ENCODE measurements at places on chromosomes 7 and 10. TPM values are rescaled to one million over a fixed set of nuclear protein-coding genes. Genes with fewer than 3 reads are reported as not detected.

DNA sequence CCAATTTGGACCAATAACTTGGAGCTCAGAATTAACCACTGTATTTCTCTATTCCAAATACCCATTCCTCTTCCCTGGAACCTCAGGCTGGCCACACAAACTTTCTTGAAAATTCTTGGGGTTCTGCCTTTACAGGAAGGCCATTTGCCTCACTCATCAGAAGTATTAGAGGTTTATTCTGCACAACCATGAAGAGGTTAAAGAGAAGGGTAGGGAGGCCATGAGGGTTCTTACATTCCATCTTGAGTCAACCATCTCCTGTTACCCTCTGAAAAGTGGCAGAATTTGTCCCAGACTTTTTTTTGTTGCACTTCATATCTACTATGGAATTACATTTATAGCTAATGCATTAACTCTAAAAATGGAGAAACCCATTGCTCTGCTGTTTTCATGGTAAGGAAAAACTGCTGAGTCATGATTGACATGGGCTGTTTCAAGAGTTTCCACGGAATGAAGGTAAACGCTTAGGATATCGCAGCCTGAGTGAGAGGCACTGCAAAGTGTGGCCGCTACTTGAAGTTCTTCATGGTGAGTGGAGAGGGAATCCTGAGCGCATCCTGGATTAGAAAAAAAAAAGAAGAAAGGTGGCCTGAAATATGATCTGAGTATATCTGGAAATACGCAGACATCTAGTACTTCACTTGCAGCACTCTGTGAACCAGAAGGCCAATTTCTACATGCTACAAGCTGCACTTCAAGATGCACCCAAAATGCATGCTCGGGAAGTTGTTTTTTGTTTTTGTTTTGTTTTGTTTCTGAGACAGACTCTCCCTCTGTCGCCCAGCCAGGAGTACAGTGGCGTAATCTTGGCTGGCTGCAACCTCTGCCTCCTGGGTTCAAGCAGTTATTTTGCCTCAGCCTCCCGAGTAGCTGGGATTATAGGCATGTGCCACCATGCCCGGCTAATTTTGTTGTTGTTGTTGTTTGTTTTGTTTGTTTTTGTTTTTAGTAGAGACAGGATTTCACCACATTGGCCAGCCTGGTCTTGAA lies 83.7 kb downstream of the KIAA1217 start:
- DNase-seq, result no peak

RNF148 gene
- 1.5 TPM for total RNA-seq

DNA sequence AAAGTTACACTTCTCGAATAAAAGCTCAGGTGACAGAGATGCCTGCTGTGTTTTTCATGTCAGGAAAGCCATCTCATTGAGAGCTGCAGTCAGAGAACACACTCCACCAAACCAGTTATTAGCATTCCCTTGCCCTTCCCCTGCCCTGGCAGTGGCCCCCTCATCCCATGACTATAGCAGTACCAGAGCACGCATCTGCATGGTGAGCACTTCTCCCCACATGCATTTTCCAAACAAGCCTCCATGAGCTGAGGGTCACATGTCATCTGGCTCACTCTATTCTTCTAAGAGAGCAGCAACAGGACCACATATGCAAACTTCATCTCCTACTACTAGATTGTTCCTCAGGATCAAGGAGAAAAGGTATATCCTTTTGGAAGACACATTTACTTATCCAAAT lies 42.4 kb upstream of the FGL2 start:
- DNase-seq, result no peak

DNA sequence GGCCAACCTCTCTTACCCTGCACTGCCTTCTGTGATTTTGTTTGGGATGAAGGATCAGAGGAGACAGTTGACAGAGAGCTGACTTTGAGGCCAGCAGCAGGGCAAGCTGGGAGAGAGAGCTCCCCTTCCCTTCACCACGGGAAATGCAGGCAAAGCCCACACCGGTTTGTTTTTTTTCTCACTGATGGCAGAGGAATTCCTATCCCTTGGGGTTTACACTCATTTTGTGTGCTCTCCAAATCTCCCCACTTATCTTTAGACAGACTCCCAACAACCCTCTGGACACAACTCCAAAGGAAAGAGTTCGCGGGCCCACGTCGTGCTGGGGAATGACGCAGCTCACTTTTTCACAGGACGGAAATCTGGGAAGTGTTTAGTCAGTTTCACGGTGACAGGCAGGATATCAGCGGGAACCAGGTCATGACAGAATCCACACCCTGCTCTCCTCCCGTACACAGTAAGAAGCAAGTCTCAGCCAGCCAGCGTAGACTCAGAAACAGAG lies 68.3 kb upstream of the FAM171A1 start:
- DNase-seq, result no peak

DNA sequence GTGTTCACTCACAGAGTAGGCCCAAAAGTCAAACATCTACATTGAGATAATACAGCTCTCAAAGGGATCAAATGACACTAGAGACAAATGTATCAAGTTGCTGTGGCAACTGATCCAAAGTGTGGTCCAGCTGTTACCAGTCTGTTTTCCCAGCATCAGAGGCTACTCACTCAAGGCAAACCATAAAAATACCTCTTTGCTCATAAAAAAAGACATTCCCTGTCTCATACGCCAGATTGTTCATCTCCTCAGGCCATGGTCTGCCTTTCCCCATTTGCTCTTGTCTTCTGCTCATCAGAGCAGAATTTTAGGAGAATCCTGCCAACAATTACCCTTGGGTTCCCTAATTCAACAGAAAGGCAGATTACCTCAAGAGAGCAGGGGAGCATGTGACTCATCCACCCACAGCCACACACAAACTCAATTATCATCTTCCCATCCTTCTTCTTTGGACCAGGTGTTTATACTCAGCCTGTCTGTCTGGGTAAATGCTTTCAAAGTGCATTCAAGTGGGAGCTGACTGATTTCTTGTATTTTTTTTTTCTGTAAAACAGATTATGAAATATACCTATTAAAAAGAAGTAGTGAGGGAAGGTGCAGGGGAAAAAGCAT lies 226.5 kb upstream of the HPS1 start:
- DNase-seq, result no peak

GRCh38 chr7:36659638-36660341 lies 64.5 kb downstream of the AOAH start:
- DNase-seq, result no peak

HOXA7 gene
- total RNA-seq, result 0.48 TPM

DNA sequence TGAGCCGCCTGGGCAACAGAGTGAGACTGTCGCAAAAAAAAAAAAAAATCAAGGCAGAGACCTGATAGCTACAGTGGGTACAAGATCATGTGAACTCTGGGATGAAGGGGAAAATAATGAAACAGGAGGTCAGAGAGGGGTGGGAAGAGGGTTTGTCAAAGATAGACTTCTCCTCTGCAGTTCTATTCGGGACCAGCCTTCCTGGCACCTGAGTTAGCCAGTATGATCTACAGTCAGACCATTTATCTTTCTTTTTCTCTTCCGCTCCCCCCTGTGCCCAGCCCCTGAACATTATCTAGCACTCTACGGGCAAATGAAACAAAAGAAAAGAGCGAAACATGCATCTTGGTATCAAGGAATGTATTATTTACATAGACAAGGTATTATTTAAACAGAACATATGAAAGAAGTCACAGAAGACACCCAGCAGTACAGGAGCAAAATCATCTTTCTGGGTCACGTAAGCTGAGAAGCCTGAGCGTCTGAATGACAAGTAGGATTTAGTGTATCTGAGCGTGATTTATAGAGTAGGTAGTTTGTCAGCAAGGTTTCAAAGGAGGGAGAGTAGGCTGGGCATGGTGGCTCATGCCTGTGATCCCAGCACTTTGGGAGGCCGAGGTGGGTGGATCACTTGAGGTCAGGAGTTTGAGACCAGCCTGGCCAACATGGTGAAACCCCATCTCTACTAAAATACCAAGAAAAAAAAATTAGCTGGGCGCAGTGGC lies 109.0 kb downstream of the PRKCQ start:
- DNase-seq, result no peak

GPR85 gene
- 0.31 TPM for total RNA-seq

- DNase-seq, result no peak
These were observed 114.2 kb downstream of the DYNC1I1 start for GRCh38 chr7:95886501-95887090.

PRF1 gene
- total RNA-seq, result 0.26 TPM
